T-cell (primary cell): ENCODE measurements at places on chromosomes 12 and 14. TPM values are rescaled to one million over a fixed set of nuclear protein-coding genes. Genes with fewer than 3 reads are reported as not detected.

DNA sequence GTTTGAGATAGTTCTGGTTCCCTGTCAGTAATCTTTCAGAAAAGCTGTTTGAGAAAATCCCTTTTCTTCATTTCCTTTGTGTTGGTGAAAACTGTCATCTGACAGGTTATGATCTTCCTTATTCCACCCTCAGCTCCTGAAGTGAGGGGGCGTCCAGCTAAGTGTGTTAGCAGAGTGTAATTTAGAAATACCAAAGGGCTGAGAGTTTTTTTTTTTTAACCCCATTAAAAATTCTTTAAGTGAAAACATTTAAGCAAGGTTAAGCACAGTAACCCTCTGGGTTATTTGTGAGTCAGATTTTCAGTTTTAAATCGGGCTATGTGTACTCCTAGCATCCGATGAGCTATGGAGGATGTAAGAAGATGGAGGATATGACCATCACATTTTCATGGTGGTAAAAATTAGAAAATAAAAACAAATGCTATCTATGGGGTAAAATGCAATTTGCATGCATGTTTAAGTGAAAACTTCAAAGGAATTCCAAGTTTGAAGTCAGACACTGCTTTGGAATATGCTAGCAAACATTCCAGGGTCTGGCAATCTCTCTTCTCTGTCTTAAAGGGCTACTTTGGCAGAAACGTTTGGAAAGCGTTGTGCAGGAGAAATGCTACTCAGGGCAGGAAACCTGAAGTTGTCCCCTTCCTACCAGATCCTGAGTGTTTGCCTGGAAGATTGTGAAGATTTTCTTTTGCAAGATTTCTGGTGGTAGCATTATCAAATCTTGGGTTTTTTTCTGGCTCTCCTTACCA is 197.0 kb upstream of the PRICKLE1 start:
- H3K4me3 ChIP-seq: no peak overlapping the region
- no peak for DNase-seq
- no peaks in the 10 kb centered on the region for H3K27me3 ChIP-seq
- no peaks in the 10 kb centered on the region for H3K36me3 ChIP-seq
- H3K4me1 ChIP-seq: no peaks in the 10 kb centered on the region

DNA sequence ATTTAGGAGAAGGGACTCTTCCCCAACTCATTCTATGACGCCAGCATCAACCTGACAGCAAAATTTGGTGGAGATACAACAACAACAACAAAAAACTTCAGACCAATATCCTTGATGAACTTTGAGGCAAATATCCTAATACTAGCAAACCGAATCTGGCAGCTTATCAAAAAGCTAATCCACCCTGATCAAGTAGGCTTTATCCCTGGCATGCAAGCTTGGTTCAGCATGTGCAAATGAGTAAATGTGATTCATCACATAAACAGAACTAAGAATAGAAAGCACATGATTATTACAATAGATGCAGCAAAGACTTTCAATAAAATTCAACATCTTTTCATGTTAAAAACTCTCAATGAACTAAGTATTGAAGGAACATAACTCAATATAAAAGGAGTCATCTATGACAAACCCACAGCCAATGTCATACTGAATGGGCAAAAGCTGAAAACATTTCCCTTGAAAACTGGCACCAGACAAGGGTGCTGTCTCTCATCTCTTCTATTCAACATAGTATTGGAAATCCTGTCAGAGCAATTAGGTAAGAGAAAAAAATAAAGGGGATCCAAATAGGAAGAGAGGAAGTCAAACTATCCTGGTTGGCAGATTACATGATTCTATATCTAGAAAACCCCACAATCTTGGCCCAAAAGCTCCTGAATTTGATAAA is 233.3 kb downstream of the CCDC59 start:
- H3K27me3 ChIP-seq: no peaks in the 10 kb centered on the region
- H3K27ac ChIP-seq: no peak overlapping the region
- no peak overlapping the region for H3K4me3 ChIP-seq
- H3K36me3 ChIP-seq: no peaks in the 10 kb centered on the region
- H3K4me1 ChIP-seq: no peaks in the 10 kb centered on the region
- DNase-seq: no peak

GRCh38 chr12:105358789-105359188 is 28.3 kb downstream of the C12orf75 start:
- H3K36me3 ChIP-seq: peaks cover 8% of the 10 kb centered on the region
- H3K27me3 ChIP-seq: no peaks in the 10 kb centered on the region
- DNase-seq: no peak
- no peak overlapping the region for H3K4me3 ChIP-seq

DNA sequence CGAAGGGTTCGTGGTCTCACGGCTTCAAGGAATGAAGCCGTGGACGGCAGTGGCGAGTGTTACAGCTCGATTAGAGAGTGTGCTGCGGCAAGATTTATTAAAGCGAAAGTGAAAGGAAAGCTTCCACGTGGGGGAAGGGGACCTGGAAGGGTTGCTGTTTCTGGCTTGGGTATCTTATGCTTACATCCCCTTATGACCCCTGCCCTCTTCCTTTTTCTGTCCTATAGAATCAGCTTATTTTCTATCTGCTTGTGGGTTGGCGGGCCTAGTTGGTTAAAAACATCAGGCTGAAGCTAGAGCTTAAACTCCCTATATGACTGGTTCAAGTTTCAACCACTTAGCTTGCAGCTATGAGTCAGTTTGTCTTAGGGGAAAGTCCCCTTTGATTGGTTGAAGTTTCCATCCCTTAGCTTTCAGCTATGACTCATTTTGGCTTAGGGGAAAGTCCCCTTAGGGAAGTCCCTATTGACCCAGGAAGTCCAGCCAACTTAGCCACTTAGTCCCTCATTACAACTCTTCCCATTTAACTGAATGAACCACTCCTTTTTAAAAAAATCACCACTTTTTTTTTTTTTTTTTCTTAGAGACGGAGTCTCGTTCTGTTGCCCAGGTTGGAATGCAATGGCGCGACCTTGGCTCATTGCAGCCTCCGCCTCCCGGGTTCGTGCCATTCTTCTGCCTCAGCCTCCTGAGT is 1494.7 kb upstream of the TMEM132C start:
- no peaks in the 10 kb centered on the region for H3K27me3 ChIP-seq
- H3K4me3 ChIP-seq: peak overlapping the region; percentile 55
- DNase-seq: peak; percentile 78
- no peaks in the 10 kb centered on the region for H3K4me1 ChIP-seq
- peak overlapping the region; percentile 95 for H3K27ac ChIP-seq
- no peaks in the 10 kb centered on the region for H3K36me3 ChIP-seq

DNA sequence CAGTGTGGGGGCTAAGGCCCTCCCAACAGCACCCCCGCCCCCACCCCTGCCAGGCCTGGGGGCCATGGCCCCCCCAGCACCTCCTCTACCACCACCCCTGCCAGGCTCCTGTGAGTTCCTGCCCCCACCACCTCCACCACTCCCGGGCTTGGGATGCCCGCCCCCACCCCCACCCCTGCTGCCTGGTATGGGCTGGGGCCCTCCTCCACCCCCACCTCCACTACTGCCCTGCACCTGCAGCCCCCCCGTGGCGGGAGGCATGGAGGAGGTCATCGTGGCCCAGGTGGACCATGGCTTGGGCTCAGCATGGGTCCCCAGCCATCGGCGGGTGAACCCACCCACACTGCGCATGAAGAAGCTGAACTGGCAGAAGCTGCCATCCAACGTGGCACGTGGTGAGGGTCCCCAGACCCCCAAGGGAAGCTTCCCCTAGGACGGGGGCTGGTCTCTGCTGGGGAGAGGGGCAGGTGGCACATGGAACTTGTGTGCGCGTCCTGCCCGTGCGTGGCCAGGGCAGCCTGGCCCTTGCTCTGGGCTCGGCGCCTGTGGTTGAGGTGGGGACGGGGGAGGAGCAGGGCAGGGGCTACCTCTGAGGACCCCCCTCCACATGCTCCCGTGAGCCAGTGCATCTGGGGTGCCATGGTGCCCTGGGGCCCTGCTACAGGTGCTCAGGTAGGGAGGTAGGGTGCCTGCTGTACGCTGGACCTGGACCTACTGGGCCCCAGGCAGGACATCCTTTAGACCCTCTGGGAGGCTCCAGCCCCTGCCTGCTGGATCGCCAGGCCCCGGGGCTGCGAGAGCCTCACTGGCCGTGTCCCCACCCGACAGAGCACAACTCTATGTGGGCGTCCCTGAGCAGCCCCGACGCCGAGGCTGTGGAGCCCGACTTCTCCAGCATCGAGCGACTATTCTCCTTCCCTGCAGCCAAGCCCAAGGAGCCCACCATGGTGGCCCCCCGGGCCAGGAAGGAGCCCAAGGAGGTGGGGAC is 16.1 kb upstream of the ADSS1 start:
- no peak overlapping the region for H3K27ac ChIP-seq
- peaks cover 5% of the 10 kb centered on the region for H3K4me1 ChIP-seq
- DNase-seq: no peak

GRCh38 chr12:108356835-108357806 is 18.0 kb upstream of the CMKLR1 start:
- H3K36me3 ChIP-seq: no peaks in the 10 kb centered on the region
- no peak for DNase-seq
- H3K27me3 ChIP-seq: no peaks in the 10 kb centered on the region

DNA sequence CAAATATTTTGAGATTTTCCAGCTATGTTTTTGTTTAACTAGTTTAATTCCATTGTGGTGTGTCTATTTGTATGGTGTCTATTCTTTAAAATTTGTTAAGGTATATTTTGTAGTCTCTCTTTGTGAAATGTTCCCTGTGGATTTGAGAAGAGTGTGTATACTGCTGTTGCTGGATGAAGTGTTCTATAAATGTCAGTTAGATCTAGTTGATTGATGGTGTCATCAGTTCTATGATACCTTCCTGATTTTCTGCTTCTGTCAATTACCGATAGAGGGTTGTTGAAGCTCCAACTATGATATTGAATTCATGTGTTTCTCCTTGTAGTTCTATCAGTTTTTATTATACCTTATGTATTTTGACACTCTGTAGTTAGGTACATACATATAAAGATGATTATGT is 53.1 kb downstream of the FUT8 start:
- no peak overlapping the region for H3K4me3 ChIP-seq
- no peaks in the 10 kb centered on the region for H3K36me3 ChIP-seq
- H3K27me3 ChIP-seq: no peaks in the 10 kb centered on the region
- DNase-seq: no peak
- H3K4me1 ChIP-seq: peaks cover 3% of the 10 kb centered on the region

- H3K27ac ChIP-seq: no peak overlapping the region
- H3K36me3 ChIP-seq: no peaks in the 10 kb centered on the region
These were observed 204 bp upstream of the PRPH start for GRCh38 chr12:49294804-49295081.

DNA sequence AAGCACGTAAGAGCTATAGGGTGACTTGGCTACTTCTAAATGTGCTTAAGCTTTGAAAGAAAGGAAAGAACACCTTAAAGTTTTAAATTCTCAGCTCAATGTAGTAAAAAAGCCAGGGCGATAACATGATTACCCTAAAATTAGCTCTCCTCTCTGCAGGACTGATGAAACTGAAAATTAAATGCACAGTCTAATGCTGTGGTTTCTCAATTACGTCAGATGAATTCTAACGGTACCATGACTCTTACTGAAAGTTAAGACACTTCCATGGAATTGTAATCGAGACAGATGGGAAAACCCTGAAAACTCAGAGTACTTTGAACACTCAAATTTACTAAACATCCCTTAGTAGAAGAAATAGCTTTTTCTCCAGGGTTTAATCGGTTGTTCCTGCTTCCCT is 25.9 kb upstream of the PRKD1 start:
- DNase-seq: no peak
- H3K27ac ChIP-seq: no peak overlapping the region
- no peaks in the 10 kb centered on the region for H3K4me1 ChIP-seq
- H3K4me3 ChIP-seq: no peak overlapping the region

GRCh38 chr12:5201554-5202218 is 158.0 kb downstream of the KCNA5 start:
- H3K4me1 ChIP-seq: no peaks in the 10 kb centered on the region
- H3K27me3 ChIP-seq: no peaks in the 10 kb centered on the region
- DNase-seq: no peak
- H3K36me3 ChIP-seq: no peaks in the 10 kb centered on the region

DNA sequence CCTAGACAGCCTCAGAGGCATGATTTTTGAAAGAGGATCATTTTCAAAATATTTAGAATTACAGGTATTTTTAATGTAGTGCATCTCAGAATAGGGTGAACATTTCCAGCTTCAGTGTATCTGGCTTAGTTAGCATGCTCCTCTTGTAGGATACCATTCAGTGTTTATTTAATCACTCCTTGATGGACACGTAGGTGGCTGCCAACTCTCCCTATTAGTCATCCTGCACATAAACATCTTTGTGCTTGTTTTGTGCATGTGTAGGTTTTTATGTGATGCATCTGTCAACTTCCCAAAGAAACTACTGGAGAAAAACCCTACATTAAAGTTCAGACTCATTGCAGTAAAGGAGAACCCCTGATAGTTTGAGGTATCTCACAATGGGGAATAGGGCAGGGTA is 52.5 kb upstream of the RBM19 start:
- H3K4me3 ChIP-seq: no peak overlapping the region
- peaks cover 3% of the 10 kb centered on the region for H3K27me3 ChIP-seq
- DNase-seq: no peak
- H3K27ac ChIP-seq: no peak overlapping the region
- H3K36me3 ChIP-seq: no peaks in the 10 kb centered on the region

- no peak overlapping the region for H3K4me3 ChIP-seq
- H3K4me1 ChIP-seq: no peaks in the 10 kb centered on the region
- no peaks in the 10 kb centered on the region for H3K27me3 ChIP-seq
- H3K36me3 ChIP-seq: no peaks in the 10 kb centered on the region
These were observed 64.4 kb upstream of the KICS2 start for GRCh38 chr12:64286521-64286920.

DNA sequence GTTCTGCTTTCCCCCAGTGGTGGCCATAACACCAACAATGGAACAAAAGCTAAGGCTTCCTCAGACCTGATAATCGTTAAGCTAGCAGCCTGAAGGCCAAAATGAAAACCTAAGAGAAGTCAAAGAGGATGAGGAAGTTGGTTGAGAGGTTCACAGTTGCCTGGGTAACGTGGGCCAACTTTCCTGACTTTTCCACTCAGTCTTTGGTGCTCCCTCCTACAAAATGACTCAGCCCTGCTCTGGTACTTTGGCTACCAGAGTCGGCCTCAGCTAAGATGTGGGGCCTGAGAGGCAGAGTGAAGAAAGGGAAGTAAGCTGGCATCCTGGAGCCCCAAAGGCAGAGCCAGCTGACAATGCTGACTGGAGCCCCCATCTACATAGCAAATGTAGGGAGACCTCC is 14.9 kb upstream of the FKBP11 start:
- no peak overlapping the region for H3K27ac ChIP-seq
- peaks cover 51% of the 10 kb centered on the region for H3K36me3 ChIP-seq
- H3K4me1 ChIP-seq: peaks cover 14% of the 10 kb centered on the region
- H3K4me3 ChIP-seq: no peak overlapping the region

- peaks cover 15% of the 10 kb centered on the region for H3K27me3 ChIP-seq
- DNase-seq: peak; percentile 24
- peaks cover 18% of the 10 kb centered on the region for H3K4me1 ChIP-seq
- no peak overlapping the region for H3K4me3 ChIP-seq
These were observed 4.7 kb upstream of the TTC7B start for GRCh38 chr14:90820958-90821357.

GRCh38 chr14:59252772-59253500 is 64.5 kb downstream of the DAAM1 start:
- H3K4me1 ChIP-seq: no peaks in the 10 kb centered on the region
- no peaks in the 10 kb centered on the region for H3K36me3 ChIP-seq
- no peak for DNase-seq
- no peak overlapping the region for H3K4me3 ChIP-seq

- DNase-seq: no peak
- H3K27me3 ChIP-seq: no peaks in the 10 kb centered on the region
- no peak overlapping the region for H3K27ac ChIP-seq
- no peak overlapping the region for H3K4me3 ChIP-seq
- peaks cover 28% of the 10 kb centered on the region for H3K4me1 ChIP-seq
These were observed 14.2 kb upstream of the RASSF3 start for GRCh38 chr12:64595863-64596793.

- peaks cover 2% of the 10 kb centered on the region for H3K36me3 ChIP-seq
- H3K4me1 ChIP-seq: peaks cover 32% of the 10 kb centered on the region
- no peak overlapping the region for H3K4me3 ChIP-seq
- no peak overlapping the region for H3K27ac ChIP-seq
These were observed 12.3 kb upstream of the DYNLL1 start for GRCh38 chr12:120483621-120484020.

Gene NKX2-1
- total RNA-seq: 0.16 TPM

Gene GNB3
- total RNA-seq: 0.85 TPM
